ENCODE measurements at places on chromosomes 4 and X.

DNA sequence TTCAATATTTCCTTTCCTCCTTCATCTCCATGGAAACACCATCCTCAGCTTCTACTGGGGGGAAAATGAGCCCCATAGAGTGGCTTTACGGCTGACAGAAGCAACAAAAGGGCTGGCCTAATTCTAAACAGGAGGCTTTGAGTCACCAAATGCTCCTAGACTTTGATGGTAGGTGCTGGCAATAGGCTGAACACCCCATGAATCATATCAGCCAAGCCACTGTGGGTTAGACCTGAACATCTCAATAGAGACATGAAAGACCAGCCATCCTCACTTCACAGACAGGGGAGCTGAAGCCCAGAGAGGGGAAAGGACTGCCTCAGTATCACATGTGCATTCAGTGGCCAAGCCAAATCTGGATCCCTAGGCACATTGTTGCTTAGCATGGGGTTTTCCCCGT is 107.6 kb downstream of the AMER1 start:
- DNase-seq, result no peak

DNA sequence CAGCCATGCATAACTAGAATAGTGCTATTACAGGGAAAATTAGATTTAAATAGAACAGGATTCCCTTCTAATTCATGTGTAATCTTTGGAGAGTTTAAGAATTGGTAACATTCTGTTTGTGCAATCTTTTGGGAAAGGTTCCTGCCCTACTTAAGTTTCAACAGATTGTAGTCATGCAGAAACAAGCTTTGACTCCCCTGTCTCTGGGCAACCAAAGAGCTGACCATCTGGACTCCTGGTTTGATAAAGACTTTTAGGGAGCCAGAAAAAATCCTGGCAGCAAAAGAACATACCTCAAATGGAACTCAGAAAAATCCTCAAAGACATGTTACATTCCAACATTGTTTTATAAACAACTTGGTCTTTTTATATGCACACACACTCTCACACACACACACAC is 191.1 kb upstream of the NEIL3 start:
- no peak for DNase-seq

DNA sequence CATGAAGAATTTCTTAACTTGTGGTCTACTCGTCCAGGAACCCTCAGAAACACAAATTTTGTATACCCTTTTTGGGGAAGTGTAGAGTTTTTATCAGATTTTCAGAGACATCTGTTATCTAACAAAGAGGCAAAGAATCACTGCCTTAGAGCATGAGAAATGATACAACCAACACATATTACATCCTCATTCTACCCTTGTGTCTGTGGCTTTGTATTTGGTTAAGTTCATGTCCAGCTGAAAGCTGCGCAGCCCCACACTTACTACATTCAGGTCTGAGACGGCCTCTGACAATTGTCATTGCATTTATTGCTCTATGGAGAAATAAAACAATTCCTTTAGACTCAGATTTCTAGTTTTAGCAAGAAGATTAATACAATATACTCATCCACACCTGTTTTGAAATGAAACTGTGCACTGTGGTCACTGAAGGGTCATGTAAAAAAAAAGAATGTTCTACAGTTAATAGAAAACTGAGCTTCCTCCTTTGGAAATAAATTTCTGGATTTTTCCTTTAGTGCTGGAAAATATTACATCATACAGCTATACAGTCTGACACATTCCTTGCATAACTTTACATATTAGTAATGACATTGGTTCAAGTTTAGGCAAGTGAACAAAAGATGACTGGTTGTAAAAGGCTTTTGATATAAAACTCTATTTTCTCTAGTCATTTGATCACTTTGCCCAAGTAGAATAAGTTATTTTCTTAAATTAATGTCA is 39.8 kb downstream of the GLRB start:
- DNase-seq, result no peak

- DNase-seq, result no peak
Observed at GRCh38 chr4:52052475-52052780, 1.3 kb downstream of the SPATA18 start.

GRCh38 chr4:2095236-2096072 is 36.3 kb downstream of the NAT8L start:
- no peak for DNase-seq

DNA sequence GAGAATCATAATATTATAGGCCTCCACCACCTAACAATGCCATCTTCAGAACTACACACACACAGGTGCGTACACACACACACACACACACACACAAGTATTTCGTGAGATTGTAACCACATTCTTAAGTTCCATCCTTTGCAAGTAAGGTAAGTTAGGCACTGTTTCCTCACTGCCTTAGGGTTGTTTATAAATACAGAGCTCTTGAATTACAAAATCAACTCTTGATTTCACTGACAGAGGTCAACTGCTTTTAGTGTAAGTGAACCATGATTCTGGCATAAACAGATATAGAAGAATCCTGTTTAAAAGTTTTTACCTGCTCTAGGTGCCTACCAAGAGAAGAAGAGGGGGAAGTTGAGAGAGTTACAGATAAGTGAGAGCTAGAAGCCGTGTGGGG is 166.1 kb downstream of the DMD start:
- no peak for DNase-seq

GRCh38 chr4:145619639-145619996 is 433 bp downstream of the MMAA start:
- DNase-seq, result no peak

GRCh38 chr4:126358041-126358440 is 1043.3 kb downstream of the FAT4 start:
- no peak for DNase-seq

DNA sequence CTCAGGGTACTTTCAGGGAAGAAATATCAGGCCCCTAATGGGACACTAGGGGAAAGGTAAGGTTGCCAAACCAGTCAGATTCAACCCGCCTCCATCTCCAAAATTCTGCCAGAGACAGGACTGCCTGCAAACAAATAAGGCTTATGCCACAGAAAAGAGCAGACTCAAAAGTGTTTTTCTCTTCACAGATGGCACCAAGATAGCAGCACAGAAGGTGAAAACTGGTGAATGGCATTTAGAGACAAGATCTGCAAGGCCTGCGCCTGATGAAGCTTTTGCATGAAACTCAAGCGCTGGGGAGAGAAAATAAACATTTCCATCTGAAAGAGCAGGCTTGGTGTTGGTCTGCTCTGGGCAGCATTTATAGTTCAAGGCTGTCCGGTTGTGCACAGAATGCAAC is 27.9 kb downstream of the AMOT start:
- DNase-seq, result no peak

- no peak for DNase-seq
Observed at GRCh38 chrX:138026211-138026610, 460.3 kb downstream of the ZIC3 start.

DNA sequence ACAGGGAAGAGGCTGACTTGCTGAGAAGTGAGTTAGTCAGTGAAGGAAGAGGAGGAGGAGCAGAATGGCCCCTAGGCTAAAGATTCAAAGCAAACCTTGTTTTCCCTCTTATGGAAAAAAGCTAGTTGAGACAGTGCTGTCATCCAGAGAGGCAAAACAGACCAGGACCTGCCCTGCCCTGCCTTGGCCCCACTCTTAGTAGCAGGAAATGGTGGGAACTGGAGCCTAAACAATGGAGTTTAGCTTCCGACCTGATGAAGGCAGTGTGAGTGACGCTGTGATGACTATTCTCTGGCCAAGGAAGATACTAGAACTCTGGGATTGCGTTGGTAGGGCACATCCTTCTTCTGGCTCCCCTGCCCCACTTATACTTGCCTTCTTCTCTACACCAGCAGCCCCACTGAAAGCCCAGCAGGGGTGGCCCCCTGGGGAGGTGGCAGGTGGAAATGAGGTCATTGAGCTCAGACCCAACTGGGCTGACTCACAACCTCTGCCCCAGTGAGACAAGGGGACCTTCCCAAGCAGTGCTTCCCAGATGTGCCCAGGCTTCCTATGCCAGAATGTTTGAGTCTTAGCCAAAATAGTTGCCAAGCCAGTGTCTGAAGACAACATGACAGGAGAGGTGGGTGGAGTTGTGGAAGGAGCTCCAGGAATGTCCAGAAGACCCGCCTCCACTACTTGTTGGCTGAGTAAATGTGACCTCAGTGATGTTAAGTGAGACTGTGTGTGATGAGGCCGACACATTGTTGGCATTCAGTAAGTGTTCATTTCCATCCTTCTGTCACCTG is 38.8 kb downstream of the MSN start:
- no peak for DNase-seq

GRCh38 chr4:176259330-176260090 is 9.5 kb downstream of the ASB5 start:
- no peak for DNase-seq

GRCh38 chrX:42375086-42375485 is 402.9 kb downstream of the PPP1R2C start:
- DNase-seq, result no peak

- no peak for DNase-seq
Observed at GRCh38 chrX:93538575-93538974, 134.8 kb downstream of the NAP1L3 start.

GRCh38 chr4:70505151-70505748 is 13.1 kb upstream of the AMTN start:
- peak; percentile 8 for DNase-seq

DNA sequence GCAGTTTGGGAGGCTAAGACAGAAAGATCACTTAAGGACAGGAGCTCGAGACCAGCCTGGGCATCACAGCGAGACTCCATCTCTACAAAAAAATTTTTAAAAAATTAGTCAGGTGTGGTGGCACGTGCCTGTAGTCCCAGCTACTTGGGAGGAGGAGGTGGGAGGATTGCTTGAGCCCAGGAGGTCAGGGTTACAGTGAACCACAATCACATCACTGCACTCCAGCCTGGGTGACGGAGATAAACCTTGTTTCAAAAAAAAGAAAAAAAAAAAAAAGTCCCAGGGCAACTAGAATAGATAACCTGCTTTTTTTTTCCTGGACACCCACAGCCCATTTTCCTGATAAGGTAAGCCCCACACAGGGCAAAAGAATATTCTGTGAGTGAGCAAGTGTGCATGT is 96.3 kb downstream of the C4orf51 start:
- DNase-seq, result no peak

- DNase-seq, result no peak
Observed at GRCh38 chr4:11404431-11404830, 24.3 kb downstream of the HS3ST1 start.

GRCh38 chr4:166602068-166602467 is 632.2 kb downstream of the SPOCK3 start:
- no peak for DNase-seq

GRCh38 chr4:30094887-30095286 is 625.3 kb upstream of the PCDH7 start:
- no peak for DNase-seq

DNA sequence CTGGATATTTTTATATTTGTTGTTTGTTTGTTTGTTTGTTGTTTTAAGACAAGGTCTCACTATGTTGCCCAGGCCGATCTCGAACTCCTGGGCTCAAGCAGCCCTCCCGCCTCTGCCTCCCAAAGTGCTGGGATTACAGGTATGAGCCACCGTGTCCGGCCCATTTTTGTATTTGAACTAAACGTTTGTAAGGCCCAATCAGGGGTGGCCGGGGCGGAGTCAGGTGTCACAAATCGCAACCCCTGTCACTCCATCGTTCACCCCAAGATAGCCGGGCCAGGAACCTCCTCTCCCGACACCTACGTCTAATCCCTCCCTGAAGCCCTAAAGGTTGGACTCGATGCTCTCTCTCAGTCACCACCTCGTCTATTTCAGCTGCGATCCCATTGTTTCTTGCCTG is 722 bp upstream of the EFHC2 start:
- no peak for DNase-seq

DNA sequence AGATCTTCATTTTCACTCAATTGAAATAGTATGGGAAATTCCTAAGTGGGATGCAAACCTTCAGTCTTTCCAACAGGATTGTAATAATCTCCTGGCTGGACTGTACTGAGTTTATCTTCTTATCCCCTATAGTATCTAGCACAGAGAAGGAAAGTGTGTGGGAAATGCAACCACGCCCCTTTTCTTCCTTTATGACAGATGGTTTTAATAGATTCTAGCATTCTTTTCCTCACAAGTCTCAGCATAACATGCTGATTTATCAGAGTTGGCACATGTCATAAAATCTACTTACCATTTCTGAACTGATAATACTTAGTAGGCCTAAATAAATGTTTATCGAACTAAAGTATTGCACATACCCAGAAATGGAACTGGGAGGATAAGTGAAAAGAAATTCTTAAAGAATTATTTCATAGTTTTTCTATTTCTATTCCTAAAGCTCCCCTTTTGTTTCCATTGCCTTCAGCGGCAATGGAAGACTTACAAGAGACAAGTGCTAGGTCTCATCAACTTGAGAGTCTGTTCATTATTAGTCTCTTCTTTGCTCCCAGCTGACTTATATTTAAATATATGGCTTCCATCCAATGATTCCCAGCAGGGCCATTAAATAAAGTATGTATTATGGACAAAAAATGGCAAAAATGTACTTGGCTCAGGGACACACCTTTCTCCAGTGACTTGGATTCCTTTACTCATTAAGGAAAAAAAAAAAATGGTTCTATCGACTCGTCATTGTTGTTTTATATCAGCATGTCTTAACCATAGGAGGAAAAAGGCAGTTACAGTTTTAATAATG is 484.5 kb downstream of the IL1RAPL1 start:
- DNase-seq, result no peak

DNA sequence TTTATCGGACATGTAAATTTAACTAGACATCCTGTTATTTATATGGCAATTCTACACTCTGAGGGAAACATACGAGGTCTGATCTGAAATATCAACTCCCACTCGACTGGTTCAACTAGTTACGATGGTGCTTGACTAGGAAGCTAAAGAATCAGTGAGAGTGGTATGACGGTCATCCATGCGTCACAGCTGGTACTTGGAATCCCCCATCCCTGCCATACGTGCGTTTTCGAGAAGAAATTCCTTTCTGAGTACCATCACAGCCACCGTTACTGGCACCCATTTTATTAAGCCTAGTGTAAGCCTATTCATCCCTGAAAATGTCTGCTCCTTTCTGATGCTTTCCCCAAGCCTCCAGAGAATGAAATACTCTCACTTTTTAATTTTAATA is 695 bp upstream of the PIGA start:
- DNase-seq, result no peak

GRCh38 chrX:74238771-74239170 is 65.2 kb upstream of the ZCCHC13 start:
- DNase-seq, result no peak

DNA sequence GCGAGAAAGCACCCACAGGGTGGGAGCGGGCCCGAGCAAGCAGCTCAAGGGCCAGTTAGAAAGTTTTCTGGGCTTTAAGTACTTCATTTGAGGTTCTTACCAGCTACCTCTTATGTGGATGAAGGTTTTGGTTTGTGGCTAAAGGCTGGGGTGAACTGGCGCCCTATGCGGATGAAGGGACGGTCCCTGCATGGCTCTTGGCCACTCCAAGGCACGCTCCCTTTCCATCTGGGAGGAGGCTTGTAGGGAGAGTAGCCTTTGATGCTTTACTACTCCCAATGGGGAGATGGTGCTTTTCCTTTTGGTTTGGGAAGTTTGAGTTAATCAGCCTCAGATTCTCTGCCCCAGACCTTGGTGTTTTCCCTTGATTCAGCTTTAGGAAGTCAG is 17.7 kb downstream of the MRFAP1 start:
- DNase-seq, result no peak

- DNase-seq, result no peak
Observed at GRCh38 chrX:53089224-53089842, 4.6 kb upstream of the KANTR start.

Measured in stimulated activated CD4-positive, alpha-beta T cell treated with anti-CD3 and anti-CD28 coated beads, Interleukin-1b, Interleukin-23, amount 100 ng/mL, for 1 hour (primary cell).